ENCODE measurements at places on chromosomes 7 and 10.

GRCh38 chr7:105216786-105217185, 171.9 kb downstream of the SRPK2 start:
- DNase-seq = no peak

DNA sequence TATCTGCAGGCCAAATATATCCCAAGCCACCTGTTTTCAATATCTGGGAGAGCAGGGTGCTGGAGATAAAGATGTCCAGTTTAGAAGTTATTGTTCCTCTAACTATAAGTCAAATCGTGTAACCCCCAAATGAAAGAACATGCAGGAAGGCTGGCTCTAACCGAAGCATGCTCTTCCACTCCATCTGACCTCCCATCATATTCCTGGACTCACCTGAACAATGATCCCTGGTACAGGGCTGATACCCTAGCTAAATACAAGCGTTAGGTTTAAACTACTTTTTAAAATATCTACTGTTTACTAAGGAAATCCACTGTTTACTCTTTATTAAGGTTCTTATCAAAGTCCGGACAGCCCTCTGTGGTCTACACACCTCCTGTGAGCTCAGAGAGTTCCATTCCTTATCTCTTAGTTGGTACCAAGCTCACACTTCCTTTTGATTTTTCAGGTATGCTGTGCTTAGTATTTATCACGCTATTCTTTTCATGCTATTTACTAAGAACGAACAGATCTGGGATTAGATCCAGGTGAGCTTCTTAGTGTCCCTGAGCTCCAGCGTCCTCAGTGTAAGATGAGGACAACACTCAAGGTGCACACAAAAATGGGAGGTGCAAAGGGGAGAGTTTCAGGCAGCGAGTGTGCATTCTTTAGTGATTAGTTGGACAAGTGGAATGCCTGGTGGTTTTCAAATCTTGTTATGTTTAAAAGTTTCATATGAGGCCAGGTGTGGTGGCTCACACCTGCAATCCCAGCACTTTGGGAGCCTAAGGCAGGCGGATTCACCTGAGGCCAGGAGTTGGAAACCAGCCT, 23.6 kb upstream of the COBL start:
- DNase-seq = no peak

DNA sequence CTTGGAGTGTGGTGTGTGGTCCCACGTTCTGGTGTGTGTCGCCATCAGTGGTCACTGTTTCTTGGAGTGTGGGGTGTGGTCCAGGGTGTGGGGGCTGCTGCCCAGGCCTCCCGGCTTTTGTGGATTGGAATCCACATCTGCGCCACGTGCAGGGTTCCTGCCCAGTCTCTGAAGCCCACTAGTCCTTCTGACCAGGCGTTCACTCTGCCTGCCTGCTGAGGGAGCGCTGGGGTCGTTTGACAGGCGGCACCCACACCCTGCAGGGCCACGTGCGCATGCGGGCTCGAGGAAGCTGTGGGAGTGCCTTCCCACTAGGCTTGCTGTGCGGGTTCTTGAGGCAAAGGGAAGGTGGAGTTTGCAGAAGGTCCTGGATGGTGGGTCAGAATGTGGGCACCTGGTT, 51.4 kb downstream of the INPP5A start:
- DNase-seq = no peak

- no peak for DNase-seq
These were observed 81.2 kb upstream of the SORCS3 start for GRCh38 chr10:104559935-104560334.

- DNase-seq = no peak
These were observed 41.3 kb downstream of the WNT2 start for GRCh38 chr7:117281562-117281961.

- DNase-seq = no peak
These were observed 5.4 kb downstream of the FERD3L start for GRCh38 chr7:19139706-19140327.

DNA sequence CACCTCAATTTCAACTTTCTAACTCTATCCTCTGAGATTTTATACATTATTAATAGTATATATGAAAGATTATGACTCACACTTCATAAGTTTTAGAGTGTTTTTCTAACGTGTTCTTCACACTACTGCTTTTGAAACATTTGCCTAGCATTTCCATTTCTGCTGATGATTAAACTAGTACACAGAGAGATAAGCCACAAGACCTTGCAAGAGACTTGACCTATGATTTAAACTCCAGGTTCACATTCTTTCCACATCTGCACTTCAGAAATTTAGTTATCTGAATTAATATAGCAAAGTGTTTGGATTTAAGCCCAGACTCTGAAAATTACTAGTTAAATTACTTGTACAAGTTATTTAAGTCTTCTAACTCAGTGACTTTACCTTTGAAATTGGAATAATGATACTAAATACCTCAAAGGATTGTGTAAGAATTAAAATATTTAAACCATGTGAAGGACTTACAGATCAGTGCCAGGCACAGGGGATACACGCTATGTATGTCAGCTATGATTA, 66.6 kb downstream of the PCLO start:
- no peak for DNase-seq

GRCh38 chr10:102134416-102134815, 1.6 kb downstream of the PPRC1 start:
- DNase-seq = no peak

GRCh38 chr10:50619882-50620281, 3.9 kb downstream of the SGMS1 start:
- no peak for DNase-seq

GRCh38 chr7:69739931-69740431, 141.7 kb downstream of the AUTS2 start:
- DNase-seq = no peak

DNA sequence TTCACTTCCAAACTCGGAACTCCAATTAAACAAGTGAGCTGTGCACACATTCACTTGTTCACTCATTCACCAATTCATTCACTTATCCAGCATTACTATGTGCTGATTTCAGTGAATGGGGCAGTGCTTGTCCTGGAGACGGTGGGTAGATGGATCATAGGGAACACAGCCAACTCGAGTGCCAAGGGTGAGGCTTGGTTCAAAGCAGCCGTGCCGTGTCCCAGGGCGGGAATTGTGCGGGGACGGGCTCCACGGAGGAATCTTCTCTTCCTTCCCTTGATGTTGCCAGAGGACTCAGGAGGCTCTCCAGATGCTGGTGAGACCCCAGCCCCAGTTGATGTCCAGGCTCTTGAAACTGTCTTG, 2.9 kb downstream of the SH2D4B start:
- DNase-seq = no peak

DNA sequence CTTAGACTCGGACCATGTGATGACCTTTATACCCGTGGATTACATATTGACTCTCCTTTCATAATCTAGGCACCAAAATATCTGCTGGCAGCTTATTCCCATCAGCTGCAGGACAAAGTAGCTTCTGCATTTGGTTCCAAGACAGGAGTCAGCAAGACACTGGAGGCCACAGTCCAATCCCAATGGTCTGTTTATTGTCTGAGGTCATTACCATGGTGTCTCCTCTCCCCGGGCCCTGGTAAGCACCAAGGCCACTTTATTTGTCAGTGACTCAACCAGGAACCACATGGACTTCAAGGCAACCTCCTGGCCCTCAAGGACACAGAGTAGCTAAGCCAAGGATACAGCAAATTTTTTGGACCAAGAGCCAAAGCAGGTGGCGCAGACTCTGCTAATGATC, 36.1 kb downstream of the KCNMA1 start:
- no peak for DNase-seq

DNA sequence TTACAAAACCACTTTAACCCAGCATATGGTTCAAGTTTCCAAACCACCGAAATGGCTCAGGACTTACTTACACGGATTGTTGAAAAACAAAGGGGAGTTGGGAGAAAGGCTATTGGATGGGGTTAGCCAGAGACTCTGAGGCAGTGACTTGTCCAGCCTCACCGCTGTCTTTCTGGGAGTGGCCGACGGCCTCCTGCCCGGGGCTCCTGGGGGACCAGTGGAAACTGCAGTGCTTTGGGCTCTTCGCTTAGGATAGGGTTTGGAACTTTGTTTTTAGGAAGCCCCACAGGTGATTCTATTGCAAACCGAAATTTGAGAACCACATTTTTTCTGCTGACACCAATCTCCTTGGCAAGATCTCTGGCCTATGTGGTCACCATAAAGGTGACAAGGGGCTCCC, 38.1 kb upstream of the R3HCC1L start:
- no peak for DNase-seq

GRCh38 chr7:29013082-29013695, 55.1 kb upstream of the TRIL start:
- no peak for DNase-seq

DNA sequence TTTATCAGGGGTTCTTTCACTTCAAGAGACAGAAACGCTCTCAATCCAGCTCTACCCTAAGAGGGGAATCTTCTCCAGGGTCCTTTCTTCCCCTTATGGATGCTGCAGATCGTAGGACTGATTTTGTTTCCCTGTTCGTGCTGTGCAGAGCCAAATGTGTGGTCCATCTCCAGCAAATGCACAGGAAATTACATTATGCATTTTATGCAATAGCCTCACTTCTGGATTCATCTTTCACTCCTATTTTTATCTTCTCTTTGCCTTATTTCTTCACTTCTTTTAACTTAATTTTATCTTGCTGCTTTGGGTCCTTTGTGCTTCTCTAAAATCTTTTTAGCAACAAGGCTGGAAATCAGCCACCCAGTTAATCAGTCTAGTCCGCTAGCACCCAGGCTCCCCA, 184.5 kb upstream of the INHBA start:
- no peak for DNase-seq

Data from CD4-positive, alpha-beta T cell treated with Interleukin-12 subunit alpha and Interleukin-12 subunit beta, for 1 hour (primary cell).